Activated CD8-positive, alpha-beta T cell treated with anti-CD3 and anti-CD28 coated beads, Interleukin-2, amount 10 ng/mL, durations not matched to agents 7 days and 5 days (primary cell): ENCODE measurements at places on chromosomes 6 and 20.

DNA sequence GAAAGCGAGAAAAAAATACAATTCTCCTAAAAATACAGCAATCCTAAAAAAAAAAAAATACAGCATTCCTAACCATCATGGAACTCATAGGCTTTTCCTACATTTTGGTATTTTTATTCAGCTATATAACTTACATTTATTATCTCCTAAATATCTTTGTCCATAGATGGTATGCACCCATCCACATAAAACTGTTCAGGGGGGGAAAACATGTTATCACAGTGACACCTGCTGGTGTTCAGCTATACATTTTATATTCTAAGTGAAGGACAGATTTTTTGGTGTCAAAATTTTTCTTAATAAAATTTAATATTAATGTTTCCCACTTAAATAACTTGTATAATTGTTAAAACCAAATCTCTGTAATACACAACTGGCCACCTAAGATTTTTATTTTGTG lies 58.0 kb downstream of the BLOC1S5 start:
- peak; percentile 27 for DNase-seq
- H3K27me3 ChIP-seq: peaks cover 2% of the 10 kb centered on the region
- no peak overlapping the region for H3K27ac ChIP-seq
- no peak overlapping the region for H3K4me3 ChIP-seq
- no peaks in the 10 kb centered on the region for H3K4me1 ChIP-seq

- H3K4me3 ChIP-seq: peak overlapping the region; percentile 10
- no peak for DNase-seq
- peak overlapping the region; percentile 51 for H3K27ac ChIP-seq
- H3K4me1 ChIP-seq: peaks cover 20% of the 10 kb centered on the region
- peaks cover 75% of the 10 kb centered on the region for H3K27me3 ChIP-seq
Measured at GRCh38 chr6:2542101-2542857, 208.4 kb downstream of the MYLK4 start.

DNA sequence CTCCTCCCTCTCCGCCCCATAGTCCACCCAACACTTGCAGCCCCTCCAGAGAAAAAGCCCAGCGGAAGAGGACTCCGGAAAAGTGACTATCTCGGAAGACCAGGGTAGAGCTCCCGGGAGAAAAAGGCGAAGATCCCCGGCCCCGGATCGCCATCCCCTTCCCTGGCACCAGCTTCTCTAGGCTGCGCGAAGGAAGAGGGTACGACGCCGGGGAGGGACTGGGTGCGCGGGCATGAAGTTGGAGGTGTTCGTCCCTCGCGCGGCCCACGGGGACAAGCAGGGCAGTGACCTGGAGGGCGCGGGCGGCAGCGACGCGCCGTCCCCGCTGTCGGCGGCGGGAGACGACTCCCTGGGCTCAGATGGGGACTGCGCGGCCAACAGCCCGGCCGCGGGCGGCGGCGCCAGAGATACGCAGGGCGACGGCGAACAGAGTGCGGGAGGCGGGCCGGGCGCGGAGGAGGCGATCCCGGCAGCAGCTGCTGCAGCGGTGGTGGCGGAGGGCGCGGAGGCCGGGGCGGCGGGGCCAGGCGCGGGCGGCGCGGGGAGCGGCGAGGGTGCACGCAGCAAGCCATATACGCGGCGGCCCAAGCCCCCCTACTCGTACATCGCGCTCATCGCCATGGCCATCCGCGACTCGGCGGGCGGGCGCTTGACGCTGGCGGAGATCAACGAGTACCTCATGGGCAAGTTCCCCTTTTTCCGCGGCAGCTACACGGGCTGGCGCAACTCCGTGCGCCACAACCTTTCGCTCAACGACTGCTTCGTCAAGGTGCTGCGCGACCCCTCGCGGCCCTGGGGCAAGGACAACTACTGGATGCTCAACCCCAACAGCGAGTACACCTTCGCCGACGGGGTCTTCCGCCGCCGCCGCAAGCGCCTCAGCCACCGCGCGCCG lies 822 bp downstream of the FOXQ1 start:
- peaks cover 14% of the 10 kb centered on the region for H3K4me1 ChIP-seq
- H3K4me3 ChIP-seq: peak overlapping the region; percentile 44
- peaks cover 69% of the 10 kb centered on the region for H3K27me3 ChIP-seq
- H3K27ac ChIP-seq: peak overlapping the region; percentile 70
- H3K36me3 ChIP-seq: peaks cover 2% of the 10 kb centered on the region

- H3K27me3 ChIP-seq: peaks cover 37% of the 10 kb centered on the region
- H3K27ac ChIP-seq: no peak overlapping the region
- H3K4me3 ChIP-seq: no peak overlapping the region
Measured at GRCh38 chr20:46099491-46100287, 9.9 kb upstream of the NCOA5 start.

DNA sequence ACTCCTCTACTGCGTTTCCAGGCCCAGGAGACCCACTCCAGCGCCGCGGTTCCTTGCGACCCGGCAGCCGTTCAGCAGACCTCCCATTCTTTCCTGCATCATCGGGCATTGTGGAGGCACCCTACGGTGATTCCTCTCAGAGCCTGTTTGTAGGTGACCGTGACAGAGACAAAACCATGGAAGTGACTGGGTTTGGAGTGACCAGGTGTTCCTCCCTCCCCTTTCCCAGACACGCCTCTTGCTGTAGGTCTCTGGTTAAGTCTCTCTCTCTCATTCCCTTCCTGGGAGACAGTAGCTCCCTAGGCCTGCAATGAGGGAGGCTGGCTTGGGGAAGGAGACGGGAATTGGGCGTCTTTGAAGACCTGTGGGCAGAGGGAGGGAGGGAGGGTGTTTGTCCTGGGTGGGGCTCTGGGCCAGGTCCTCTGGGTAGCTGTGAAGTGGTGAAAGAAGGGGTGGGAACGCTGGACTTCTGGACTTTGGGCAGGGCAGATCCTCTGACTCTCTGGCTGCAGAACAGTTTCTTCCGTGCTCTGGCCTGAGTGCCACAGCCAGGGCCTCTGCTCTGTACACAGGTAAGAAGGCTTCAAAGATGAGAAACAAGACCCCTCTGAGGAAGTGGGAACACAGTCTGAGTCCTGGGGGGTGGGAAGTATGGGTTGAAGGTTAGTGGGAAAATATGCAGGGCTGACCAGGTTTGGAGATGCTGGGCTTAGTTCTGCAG lies 763 bp downstream of the KLC4 start:
- peaks cover 21% of the 10 kb centered on the region for H3K36me3 ChIP-seq
- peaks cover 24% of the 10 kb centered on the region for H3K4me1 ChIP-seq
- peak overlapping the region; percentile 95 for H3K4me3 ChIP-seq
- DNase-seq: no peak
- no peaks in the 10 kb centered on the region for H3K27me3 ChIP-seq
